ENCODE measurements at places on chromosomes 3 and 15.
A peak's percentile ranks its signal among the peaks of the same experiment; 100 is the strongest.

- no peak overlapping the region for H3K4me3 ChIP-seq
- H3K27me3 ChIP-seq = no peaks in the 10 kb centered on the region
- H3K36me3 ChIP-seq = peaks cover 20% of the 10 kb centered on the region
- no peak for DNase-seq
- no peaks in the 10 kb centered on the region for H3K4me1 ChIP-seq
Observed at GRCh38 chr15:70048198-70048565, 49.5 kb downstream of the TLE3 start.

GRCh38 chr3:13896473-13897154 lies 16.7 kb upstream of the WNT7A start:
- peak overlapping the region; percentile 92 for H3K4me3 ChIP-seq
- no peak for DNase-seq
- peak overlapping the region; percentile 49 for H3K27ac ChIP-seq
- H3K36me3 ChIP-seq = peaks cover 2% of the 10 kb centered on the region
- no peaks in the 10 kb centered on the region for H3K27me3 ChIP-seq

- H3K4me1 ChIP-seq = peaks cover 42% of the 10 kb centered on the region
- peak overlapping the region; percentile 29 for H3K27ac ChIP-seq
- H3K4me3 ChIP-seq = peak overlapping the region; percentile 75
- H3K36me3 ChIP-seq = no peaks in the 10 kb centered on the region
Observed at GRCh38 chr3:127754411-127755304, 67.7 kb downstream of the MGLL start.

DNA sequence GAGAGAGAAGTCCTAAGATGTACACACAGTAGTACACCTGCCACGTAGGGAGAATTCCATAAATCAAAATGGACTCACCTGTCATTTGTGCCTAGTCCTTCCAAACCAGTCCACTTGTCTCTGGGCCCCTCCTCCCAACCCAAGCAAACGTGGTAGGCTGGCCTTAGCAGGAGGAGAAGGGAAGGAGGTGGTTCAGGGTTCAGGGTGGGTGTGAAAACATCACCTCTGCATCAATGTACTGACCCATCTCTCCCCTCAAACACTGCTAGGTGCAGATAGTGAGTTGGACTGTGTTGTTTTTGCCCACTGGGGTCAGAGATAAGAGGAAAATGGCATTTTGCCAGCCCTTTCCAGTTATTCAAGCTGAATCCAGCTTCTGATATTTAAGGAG lies 99.3 kb downstream of the MME start:
- H3K27ac ChIP-seq = no peak overlapping the region
- no peak for DNase-seq
- H3K4me3 ChIP-seq = no peak overlapping the region
- H3K36me3 ChIP-seq = no peaks in the 10 kb centered on the region
- H3K27me3 ChIP-seq = no peaks in the 10 kb centered on the region

GRCh38 chr3:107208100-107208499 lies 169.1 kb upstream of the CCDC54 start:
- no peak overlapping the region for H3K27ac ChIP-seq
- H3K27me3 ChIP-seq = peaks cover 8% of the 10 kb centered on the region
- H3K4me1 ChIP-seq = no peaks in the 10 kb centered on the region
- no peak for DNase-seq

All from naive thymus-derived CD8-positive, alpha-beta T cell (primary cell).